ENCODE measurements at places on chromosomes 1 and 21. TPM values are rescaled to one million over a fixed set of nuclear protein-coding genes. Genes with fewer than 3 reads are reported as not detected.

The EYA3 gene
- total RNA-seq: 6.0 TPM

The RHBDL2 gene
- total RNA-seq: 0.73 TPM

The PDZK1IP1 gene
- total RNA-seq: 28.3 TPM

The DHRS3 gene
- 73.6 TPM for total RNA-seq

The OLIG2 gene
- not detected for total RNA-seq

The SLC35A3 gene
- total RNA-seq: 12.2 TPM

The TLCD4 gene
- 14.7 TPM for total RNA-seq

The PGLYRP3 gene
- not detected for total RNA-seq

The AIRE gene
- not detected for total RNA-seq

DNA sequence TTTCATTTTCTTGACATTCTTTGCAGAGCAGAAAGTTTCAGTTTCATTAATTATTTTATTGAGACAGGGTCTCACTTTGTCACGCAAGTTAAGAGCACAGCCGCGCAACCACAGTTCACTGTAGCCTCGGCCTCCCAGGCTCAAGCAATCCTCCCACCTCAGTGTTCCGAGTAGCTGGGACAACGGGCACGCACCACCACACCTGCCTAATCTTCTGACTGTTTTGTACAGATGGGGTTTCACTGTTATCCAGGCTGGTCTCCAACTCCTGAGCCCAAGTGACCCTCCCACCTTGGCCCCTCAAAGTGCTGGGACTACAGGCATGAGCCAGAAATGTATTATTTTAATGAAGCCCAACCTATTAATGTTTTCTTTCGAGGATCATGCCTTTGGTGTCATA, 3.0 kb upstream of the SPATC1L start:
- no peak for DNase-seq

DNA sequence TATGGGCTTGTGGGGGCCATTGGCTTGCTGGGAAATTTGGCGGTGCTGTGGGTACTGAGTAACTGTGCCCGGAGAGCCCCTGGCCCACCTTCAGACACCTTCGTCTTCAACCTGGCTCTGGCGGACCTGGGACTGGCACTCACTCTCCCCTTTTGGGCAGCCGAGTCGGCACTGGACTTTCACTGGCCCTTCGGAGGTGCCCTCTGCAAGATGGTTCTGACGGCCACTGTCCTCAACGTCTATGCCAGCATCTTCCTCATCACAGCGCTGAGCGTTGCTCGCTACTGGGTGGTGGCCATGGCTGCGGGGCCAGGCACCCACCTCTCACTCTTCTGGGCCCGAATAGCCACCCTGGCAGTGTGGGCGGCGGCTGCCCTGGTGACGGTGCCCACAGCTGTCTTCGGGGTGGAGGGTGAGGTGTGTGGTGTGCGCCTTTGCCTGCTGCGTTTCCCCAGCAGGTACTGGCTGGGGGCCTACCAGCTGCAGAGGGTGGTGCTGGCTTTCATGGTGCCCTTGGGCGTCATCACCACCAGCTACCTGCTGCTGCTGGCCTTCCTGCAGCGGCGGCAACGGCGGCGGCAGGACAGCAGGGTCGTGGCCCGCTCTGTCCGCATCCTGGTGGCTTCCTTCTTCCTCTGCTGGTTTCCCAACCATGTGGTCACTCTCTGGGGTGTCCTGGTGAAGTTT, 550 bp downstream of the RXFP4 start:
- no peak for DNase-seq

GRCh38 chr1:184854496-184855140, 100.0 kb upstream of the EDEM3 start:
- no peak for DNase-seq

- no peak for DNase-seq
These were observed 4.8 kb upstream of the LAPTM5 start for GRCh38 chr1:30762152-30762929.

DNA sequence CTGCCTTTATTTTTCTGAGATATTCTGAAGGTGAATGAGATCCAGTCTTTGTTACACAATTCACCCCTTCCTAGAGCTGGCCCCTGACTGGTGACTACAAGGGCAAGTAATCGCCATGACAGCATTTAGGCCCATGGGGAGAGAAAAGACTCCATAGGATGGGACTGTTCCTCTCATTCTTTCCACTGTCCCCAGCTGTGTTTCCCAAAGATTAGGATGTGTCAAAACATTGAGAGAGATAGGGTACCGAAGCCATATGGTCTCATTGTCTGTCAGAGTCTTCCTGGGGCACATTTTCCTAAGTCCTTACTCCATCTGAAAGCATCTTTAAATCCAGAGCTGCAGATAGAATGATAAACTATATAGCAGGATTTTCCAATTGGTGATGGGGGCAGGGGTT, 423.5 kb downstream of the OMA1 start:
- DNase-seq: no peak

- DNase-seq: no peak
These were observed 136.2 kb downstream of the SLC35F3 start for GRCh38 chr1:234040446-234041317.

DNA sequence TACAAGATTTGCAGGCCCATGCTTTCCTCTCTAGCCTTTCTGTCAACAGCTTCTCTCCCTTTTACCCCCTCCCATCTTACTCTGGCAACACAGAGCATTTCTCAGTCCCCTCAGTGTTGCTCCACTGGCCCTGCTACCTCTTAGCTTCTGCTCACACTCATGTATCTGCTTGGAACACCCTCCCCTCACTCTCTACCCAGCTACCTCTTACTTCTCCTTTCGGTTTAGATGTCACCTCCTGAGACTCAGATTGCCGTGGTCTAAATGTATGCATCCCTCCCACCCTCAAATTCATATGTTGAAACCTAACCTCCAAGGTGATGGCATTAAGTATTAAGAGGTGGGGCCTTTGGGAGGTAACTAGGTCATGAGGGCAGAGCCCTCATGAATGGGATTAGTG, 80.1 kb downstream of the FOXD2 start:
- no peak for DNase-seq

DNA sequence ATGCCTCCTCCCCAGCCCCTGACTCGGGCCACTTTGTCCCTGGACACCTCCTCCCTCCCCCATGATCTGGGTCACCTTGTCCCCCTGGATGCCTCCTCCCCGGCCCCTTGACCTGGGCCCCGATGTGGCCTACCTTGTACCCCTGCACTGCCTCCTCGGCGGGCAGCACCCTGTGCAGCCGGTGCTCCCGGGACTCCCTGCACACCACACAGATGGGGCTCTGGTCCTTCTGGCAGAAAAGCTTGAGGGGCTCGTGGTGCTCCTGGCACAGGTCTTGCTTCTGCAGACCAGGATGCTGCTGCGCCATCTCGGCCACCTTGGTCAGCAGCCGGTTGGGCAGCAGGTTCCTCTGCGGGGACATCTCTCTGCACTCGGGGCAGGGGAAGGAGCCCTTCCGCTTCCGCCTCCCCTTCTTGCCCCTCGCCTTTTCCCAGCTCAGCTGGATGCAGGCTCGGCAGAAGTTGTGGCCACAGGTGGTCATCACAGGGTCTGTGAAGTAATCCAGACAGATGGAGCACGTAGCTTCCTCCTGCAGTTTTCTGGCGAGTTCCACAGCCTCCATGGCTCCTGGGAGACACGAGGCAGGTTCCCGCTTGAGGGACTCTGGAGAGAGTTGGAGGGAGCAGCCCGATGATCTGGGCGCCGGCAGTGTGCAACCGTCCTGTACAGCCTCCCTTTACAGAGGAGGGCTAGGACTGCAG, 2.0 kb downstream of the TRIM17 start:
- no peak for DNase-seq

DNA sequence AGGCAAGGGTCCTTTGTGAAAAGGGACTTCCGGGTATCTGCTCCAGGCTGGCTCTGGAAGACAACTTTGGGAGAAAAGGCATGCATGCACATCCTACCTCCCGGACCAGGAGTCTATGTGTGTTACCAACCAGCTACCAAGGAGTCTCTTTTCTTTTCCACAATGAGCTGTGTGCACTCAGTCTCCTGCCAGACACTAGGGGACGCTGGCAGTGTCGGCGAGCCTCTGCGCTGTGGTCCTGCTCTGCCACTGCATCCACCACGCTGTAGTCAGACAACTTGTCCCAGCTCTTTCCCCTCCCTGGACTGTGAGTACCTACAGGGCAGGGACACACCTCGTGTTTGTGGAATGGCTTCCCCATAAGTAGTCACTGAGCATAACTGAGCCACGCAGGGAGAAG, 5.1 kb upstream of the SSR2 start:
- DNase-seq: peak; percentile 69

DNA sequence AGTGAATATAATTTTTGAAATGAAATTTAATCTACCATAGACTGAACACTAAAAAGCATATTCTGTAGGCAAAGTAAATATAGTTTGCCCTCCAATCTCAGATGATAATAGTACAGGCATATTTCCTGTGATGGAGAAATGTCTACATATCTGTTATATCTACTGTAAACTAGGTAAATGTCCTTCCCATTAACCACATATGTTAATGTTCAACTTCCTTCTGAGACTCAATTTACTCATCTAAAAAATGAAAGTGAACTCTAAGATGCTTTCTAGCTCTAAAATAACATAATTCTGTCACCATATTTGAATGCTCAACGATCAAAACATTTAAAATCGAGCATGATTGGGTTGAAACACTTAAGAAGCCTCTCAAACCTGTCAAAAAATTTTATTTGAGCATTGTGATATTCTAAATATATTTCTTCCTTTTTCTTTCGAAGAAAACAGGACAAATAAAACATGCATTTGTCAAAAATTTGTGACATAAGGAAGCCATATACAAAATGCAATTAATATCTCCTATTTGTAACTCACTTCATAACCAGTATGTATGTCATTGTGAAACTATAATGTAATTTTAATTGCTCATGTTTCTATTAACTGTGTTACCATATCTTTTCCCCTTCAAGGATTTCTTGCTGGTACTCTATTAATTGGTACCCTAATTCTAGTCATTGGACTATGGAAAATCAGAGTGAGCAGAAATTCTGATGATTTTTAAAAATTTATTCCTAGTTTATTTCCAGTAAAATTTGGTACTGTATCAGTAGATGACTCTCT, 34.2 kb downstream of the CD55 start:
- no peak for DNase-seq

- DNase-seq: peak; percentile 70
These were observed 1.3 kb downstream of the ZBTB7B start for GRCh38 chr1:155003766-155004351.

DNA sequence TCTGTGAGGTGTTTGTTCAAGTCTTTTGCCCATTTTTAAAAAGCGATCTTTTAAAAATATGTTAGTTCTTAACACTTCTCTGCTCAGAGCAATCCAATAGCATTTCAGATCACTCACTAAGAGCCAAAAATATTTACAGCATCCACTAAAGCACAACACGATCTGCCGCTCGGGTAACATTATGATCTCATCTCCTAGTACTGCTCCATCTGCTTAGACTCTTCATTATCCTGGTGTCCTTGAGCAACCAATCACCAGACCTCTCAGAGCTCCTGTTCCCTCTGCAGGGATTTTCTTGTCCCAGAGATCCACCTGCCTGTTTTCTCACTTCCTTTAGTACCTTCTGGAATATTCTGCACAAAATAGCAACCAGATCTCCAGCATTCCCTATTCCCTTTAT, 235.3 kb upstream of the ESRRG start:
- DNase-seq: no peak

DNA sequence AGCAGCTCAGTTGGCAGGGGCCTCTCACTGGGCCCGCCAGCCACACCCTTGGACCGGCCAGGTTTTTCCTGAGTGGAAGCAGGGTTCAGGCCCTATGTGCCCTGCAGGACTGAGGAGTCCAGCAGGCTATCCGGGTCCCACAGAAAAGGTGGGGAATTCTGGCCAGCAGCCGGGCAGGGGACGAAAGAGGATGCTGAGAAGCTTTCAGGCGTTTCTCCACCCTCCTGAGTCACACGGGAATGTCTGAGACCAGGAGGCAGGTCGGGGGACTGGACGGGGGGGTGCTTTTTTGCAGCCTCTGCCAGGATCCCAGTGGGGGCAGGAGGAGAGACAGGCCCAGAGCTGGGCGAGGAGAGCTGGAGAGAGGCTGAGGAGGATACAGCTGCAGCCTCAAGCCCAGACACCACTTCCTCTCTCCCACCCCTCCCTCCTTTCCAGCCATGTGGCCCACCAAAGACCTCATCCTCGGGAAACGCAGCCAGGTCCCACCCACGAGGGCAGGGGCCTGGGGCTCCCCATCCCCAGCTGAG, 105.4 kb downstream of the SPSB1 start:
- no peak for DNase-seq

DNA sequence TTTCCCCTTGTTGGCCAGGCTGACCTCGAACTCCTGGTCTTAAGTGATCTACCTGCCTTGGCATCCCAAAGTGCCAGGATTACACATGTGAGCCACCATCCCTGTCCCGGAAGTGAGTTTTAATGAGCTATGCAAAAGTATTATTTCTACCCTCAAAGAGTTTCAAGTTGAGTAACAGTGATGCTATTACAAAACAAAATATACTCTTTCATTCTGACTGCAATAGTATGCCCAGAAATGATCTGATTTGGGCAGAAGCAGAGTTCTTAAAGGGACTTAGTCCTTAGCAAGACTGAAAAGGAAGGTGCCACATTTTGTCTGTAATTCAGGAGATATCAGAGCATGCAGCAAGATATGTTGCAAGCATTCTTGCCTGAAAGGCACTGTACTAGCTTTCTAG, 375.4 kb downstream of the NUF2 start:
- no peak for DNase-seq

DNA sequence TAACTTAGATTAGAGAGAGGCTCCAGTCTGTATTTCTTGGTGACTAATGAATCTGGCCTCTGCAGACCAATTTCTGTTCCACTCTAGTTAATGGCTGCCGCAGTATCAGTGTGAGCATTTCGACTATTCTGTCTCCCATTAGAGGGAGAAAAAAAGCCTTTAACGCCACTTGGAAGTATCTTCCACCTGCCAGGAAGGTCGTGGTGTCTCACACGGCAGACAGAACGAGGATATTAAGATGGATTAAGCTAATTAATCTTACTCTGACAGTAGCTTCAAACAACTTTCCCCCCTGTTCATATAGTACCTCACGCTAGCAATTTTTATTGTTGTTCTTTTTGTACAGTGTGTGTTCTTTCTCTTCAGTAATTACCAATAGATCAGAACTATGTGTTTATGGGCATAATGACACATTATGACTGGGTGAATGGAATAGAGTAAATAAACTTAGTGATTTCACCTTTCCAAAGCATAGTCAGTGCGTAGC, 153.8 kb downstream of the ADGRL2 start:
- DNase-seq: no peak

DNA sequence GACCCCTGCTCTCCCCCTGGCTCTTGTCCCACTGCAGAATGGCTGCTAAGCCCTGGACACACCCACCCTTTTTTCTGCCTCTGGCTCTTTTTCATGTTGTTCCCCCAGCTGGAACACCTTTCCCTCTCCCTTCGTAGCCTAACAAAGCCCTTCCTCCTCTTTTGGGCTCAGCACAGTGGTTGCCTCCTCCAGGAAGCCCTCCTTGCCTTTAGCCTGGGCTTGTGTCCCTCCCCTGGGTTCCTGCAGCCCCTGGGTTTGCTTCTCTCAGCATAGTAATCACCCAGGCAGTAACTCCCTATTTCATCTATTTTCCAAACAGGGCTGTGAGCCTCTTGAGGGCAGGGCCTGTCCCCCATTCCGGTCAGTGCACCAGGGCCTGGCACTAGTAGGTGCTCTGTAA, 19.8 kb upstream of the ACTL8 start:
- DNase-seq: no peak

- DNase-seq: no peak
These were observed 69.1 kb downstream of the SPSB1 start for GRCh38 chr1:9361630-9362260.

- DNase-seq: no peak
These were observed 64.4 kb upstream of the IPO9 start for GRCh38 chr1:201764579-201764978.
